ENCODE measurements at places on chromosomes 3 and 15.

GRCh38 chr3:117696851-117697407, 987.4 kb downstream of the TUSC7 start:
- DNase-seq = no peak

DNA sequence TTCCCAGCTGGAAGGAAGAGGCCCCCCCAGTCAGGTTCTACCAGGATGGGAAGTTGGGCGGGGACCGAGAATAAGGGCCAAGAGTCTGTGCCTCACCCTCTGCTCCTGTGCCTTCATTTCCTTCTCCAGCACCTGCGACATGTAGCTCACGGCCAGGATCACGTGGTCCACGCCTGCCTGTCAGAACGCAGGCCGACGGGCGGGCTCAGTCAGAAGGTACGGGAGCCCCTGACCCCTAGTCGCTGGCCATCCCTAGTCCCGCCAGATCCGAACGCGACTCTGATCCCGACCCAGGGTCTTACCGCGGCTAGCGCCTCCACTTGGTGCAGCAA, 489 bp downstream of the GMPPB start:
- DNase-seq = peak; percentile 69

DNA sequence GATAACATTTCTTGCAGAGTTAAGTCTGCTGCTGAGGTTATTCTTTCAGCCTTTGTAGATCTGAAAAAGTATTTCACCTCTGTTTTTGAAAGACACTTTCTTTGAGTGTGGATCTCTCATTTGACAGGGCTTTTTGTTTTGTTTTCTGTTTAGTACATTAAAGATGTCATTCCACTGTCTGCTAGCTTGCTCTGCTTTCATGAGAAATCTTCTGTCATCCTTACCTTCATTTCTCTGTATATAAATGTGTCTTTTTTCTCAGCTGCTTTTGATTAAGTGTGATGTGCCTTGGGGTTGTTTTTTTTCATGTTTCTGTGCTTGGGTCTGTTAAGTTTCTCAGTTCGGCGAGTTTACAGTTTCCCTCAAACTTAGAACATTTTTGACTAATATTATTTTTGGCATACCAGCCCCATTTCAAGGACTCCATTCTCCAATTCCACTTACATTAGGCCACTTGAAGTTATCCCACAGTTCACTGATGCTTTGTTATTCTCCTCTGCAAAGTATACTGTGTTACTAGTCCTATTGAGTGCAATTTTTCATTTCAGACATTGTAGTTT, 43.9 kb upstream of the CA12 start:
- no peak for DNase-seq

DNA sequence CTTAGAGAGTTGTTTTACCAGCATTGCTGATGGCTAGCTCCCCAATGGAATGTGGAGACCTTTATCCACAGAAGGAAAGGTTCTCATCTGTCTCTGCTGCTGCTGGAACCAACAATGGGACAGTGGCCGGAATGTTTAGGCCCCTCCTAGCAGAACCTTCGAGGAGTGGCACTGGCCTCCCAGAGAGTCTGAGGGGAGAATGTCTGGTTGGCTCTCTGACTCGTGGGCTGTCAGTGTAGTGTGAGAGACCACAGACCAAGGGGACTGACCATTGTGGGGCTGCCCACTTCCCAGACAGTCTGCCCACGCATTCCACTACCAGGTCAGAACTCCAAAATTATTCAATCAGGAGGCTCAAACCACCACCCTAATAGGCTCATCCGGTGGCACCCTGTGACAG, 5.1 kb downstream of the RASL12 start:
- DNase-seq = no peak

GRCh38 chr3:195808741-195809290, 2.9 kb downstream of the MUC4 start:
- DNase-seq = no peak

- DNase-seq = no peak
Measured at GRCh38 chr15:38745126-38745525, 180.5 kb upstream of the RASGRP1 start.

DNA sequence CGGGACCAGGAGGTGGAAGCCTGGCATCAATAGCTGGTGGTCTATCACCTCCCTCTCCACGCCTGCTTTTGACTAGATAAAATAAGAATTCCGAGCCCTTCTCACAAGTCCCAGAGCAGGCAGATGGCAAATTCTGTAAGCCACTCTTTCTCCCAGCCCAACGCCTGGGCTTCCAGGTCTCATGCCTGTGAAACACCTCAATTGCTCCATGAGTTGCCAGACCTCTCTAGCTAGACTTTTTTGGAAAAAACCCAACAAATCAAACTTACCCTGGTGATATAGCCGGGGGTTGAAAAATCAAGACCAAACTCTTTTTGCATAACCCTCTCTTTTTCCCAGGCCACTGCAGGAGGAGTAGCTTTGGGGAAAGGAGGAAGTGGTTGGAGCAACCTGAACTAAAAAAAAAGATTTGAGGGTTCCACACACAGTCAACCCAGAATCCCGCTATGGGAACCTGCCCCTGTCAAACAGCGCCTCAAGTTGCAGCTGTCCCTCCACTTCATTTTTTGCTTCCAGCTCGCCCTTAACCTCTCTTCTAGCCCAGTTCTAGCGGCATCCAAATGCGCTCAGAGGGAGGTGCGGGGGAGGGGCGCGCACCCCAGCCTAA, 7.0 kb downstream of the BHLHE40 start:
- DNase-seq = no peak

GRCh38 chr15:49984436-49984835, 134.6 kb downstream of the ATP8B4 start:
- no peak for DNase-seq

- DNase-seq = no peak
Measured at GRCh38 chr15:69424748-69425413, 10.7 kb downstream of the KIF23 start.

GRCh38 chr15:59364248-59364647, 8.4 kb downstream of the MYO1E start:
- DNase-seq = no peak

- DNase-seq = no peak
Measured at GRCh38 chr3:71250026-71250425, 333.5 kb downstream of the FOXP1 start.

DNA sequence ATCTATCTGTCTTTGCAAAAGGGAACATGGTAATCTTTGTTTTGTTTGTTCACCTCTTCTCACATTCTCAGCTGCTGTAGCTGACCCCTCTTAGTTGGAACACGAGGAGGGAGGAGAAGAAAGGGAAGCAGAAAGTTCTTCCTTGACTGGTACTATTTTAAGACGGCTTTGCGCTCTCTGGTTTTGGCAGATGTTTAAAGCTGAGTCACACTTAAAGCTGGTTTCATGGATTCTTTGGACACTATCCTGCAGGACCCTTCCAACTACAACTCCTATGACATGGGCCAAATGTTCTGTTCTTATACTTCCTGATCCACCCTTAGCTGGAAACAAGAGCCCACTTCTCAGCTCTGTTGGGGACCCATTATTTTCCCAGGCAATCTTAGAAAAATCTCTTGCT, 40.6 kb upstream of the FXR1 start:
- no peak for DNase-seq

Measured in Calu3 (cell line).